Caki2 (cell line): ENCODE measurements at places on chromosomes 2 and 18. TPM values are rescaled to one million over a fixed set of nuclear protein-coding genes. Genes with fewer than 3 reads are reported as not detected.

DNA sequence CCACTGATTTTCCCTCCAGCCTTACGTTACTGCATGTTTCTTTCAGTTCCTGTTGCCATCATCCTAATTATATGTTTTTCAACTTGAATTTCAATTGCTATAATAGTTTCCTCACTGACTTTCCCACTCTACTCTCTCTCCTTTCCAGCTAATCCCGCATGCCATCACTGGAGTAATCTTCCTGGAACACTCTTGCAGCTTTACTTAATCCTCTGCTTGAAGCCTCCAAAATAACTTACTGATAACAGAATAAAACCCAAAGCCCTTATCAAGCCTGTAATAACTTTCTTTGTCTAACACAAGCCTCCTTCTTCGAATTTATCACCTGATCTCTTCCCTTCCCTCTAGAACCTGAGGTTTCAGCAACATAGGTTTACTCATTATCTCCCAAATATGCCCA, 237.3 kb downstream of the LTBP1 start:
- DNase-seq = no peak

DNA sequence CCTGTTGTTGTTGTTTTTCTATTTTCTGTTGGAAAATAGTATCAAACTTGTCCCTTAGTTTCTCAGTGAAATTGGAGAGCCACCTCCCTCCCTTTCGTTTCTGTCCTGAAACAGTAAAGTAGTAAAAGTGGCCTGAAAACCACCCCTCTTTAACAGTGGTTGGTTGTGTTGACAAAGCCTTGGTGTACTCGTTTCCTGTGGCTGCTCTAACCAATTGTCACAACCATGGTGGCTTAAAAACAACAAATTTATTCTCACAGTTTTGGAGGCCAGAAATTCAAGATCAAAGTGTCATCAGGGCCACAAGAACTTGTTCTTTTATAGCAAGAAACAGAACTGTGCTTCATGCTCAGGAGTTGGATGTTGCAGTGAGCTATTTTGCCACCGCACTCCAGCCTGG, 4.0 kb upstream of the DYSF start:
- DNase-seq = no peak

- no peak for DNase-seq
Observed at GRCh38 chr18:54032412-54032811, 192.1 kb downstream of the MBD2 start.

The DNAJC5G gene
- total RNA-seq = not detected in 2 replicates

- DNase-seq = no peak
Observed at GRCh38 chr2:177029501-177029900, 183.1 kb upstream of the HNRNPA3 start.

The C2orf66 gene
- total RNA-seq = not detected in 2 replicates

DNA sequence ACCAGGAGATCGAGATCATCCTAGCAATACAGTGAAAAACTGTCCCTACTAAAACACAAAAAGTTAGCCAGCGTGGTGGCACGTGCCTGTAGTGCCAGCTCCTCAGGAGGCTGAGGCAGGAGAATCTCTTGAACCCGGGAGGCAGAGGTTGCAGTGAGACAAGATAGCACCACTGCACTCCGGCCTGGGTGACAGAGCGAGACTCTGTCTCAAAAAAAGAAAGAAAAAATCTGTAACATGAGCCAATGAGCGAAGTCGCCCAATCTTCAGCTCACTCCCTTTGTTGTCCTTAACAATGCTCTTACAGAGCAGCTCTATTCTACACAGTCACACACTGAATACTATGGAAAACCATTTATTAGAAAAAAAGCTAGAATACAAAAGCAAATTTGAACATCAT, 22.0 kb downstream of the FAM98A start:
- no peak for DNase-seq

DNA sequence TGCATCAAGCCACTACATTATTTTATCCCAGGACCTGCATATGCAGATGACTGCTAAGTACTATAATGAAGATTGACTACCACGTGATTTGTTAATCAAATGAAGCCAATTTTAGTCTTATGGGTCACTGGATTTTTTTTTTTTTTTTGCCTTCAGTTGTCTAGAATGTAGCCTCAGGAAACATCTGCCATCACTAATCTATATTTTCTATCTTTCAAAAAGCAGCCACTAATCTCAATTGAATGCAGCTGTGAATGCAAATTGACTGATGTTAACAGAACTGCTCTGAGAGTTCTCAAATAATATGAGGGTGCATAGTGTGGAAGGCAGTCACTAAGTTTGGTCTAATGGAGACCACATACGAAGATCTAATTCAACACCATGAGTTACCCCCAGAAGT, 106.3 kb downstream of the ABCA12 start:
- DNase-seq = no peak

- no peak for DNase-seq
Observed at GRCh38 chr18:37566479-37567060, 972 bp upstream of the CELF4 start.

- peak; percentile 88 for DNase-seq
Observed at GRCh38 chr2:105391058-105391627, 7.7 kb downstream of the FHL2 start.

The ANKAR gene
- 2.7 and 4.1 TPM in 2 replicates for total RNA-seq

GRCh38 chr2:151482171-151482725, 72.5 kb downstream of the RIF1 start:
- no peak for DNase-seq

GRCh38 chr2:62016957-62017356, 111.5 kb downstream of the COMMD1 start:
- no peak for DNase-seq

DNA sequence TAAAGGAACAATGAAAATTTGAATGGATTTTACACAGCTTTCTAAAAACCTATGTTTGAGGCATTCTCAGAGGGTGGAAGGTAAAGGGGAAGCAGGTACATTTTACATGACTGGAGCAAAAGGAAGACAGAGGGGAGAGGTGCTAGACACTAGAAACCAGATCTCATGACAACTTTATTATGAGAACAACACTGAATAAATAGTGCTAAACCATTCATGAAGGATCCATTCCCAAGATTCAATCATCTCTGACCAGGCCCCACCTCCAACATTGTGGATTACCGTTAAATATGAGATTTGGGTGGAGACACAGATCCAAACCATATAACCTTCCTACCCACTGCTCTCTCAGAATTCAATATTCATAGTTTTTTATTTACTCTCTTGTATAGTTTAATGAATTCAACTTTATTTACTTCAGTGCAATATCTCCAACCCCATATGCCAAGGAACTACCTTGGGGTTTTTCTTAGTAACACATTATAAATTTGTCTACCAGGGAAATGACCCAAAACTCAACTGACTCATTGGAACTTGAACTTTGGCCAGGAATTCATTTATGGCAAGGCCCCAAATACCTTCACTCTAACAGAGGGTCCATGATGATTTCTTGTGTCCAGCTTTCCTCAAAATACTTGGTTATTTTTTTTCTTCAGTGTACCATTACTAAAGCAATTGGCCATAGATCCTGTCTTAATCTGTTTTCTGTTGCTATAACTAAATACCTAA, 317.8 kb downstream of the GULP1 start:
- DNase-seq = peak; percentile 64

- no peak for DNase-seq
Observed at GRCh38 chr2:174760845-174761473, 3.3 kb downstream of the CHRNA1 start.

DNA sequence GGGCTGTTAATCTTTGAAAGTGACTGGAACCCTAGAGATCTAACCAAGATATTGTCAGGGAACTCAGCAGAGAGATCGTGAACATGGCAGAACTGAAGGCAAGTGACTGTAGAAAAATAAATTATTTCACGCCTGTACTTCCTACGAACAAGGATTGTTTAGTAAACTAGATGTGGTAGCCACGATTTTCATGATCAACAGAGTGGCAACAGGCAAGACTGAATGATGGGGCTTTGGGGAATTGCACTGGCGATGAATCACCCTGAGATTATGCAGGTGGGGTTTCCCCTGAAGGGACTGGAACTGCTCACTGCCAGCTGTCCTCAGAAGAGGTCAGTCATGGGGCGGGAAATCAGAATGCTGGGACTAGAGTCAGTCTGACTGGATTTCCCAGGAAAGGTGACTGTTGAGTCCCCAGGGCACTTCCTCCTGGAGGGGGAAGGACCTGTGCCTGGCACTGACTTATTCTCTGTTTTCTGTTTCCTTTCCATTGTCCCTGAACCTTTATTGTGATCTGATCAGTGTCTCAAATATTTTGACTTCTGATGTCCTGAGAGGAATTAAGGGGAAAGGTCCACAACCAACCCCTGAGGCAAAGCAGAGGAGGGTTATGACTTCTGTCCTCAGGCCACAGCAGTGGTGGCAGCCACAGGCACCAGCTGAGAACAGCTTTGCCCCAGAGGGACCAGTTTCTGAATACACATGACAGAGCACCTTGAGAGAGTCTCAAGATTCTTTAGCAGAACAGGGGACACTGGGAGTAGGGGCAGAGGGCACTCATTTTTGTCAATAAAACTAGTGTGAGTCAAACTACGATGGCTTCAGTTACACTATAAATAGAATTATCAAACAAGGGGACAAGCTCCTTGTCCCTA, 70.0 kb downstream of the NAB1 start:
- DNase-seq = peak; percentile 91

DNA sequence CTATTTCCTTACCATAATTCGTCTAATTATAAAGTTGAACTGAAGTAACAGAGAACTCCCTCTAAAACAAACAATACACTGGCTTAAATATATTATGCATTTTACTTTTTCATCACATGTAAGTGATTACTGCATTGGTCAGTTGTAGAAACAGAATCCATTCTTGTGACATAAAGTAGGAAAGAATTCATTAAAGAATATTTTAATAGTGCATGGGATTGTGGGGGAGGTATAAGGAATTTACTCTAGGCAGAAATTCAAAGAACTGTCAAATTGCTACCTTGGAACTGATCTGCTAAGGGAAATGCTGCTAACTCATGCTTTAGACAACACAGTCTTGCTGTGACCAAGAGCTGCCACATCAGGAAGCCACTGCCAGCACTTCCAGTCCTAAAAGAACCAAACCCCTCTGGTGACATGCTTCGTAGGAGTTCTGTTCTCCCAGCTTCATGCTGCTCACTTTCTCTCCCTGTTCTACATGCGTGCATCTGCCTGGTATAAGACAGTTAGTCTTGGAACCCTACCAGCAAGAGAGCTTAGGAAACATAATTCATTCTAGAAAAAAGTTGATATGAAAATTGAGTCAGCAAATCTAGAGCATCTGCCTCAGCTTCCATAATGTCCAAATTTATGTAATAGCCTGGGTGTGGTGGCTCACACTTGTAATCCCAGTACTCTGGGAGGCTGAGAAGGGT, 1137.6 kb upstream of the NXPH2 start:
- no peak for DNase-seq

The RRM2 gene
- total RNA-seq = 14.7 and 19.4 TPM in 2 replicates

DNA sequence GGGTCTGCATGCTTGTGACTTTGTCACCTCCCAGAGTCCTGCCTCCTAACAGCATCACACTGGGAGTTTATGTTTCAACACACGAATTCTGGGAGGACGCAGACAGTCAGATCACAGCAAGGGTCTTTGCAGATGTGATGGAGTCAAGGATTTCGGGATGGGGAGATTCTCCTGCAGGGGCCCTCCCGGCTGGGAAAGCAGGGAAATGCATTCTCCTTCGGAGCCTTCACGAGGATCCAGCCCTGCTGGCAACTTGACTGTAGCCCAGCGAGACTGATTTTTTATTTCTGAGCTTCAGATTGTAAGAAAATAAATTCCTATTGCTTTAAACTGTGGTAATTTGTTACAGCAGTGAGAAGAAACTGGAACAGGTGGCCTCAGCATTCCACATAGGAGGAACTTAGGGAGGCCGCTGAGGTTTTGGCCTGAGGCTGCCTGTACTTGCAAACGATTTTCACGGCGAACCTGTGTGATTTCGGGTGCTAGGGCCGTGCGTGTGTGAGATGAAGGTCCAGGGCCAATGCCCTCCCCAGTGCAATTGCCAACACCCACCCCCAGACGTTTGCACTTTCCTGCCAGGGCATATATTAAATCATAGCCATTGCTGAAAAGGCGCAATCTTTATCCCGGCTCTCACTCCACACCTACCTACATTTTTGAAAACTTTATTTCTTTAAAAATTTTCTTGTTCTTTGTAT, 79.8 kb downstream of the ASB1 start:
- no peak for DNase-seq

DNA sequence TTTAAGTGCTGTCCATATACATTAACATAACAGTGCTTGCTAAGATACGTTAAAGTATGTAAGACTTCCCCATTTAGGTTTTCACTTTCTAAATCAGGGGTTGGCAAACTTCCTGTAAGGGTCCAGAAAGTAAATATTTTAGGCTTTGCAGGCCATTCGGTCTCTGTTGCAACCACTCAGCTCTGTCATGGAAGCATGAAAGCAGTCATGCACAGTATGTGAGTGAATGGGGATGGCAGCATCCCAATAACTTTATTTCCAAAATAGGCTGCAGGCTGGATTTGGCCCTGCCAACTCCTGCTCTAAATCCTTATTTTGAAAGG, 128.7 kb downstream of the PLA2R1 start:
- DNase-seq = no peak

DNA sequence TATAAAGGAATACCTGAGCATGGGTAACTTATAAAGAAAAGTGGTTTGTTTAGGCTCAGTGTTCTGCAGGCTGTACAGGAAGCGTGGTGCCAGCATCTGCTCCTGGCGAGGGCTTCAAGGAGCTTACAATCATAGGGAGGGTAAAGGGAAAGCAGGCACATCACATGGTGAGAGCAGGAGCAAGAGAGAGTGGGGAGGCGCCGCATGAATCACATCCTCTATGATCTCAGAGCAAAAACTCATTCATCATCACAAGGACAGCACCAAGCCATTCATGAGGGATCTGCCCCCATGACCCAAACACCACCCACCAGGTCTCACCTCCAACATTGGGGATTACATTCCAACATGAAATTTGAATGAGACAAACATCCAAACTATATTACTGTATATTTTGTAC, 32.5 kb downstream of the R3HDM1 start:
- peak; percentile 14 for DNase-seq

The STEAP3 gene
- 1.4 and 3.4 TPM in 2 replicates for total RNA-seq

The COLEC11 gene
- total RNA-seq = 5.2 TPM in 1 of 2 replicates, not detected in the other

GRCh38 chr18:7459851-7460770, 107.0 kb upstream of the PTPRM start:
- DNase-seq = no peak

- no peak for DNase-seq
Observed at GRCh38 chr2:9310798-9311197, 104.2 kb downstream of the ASAP2 start.

DNA sequence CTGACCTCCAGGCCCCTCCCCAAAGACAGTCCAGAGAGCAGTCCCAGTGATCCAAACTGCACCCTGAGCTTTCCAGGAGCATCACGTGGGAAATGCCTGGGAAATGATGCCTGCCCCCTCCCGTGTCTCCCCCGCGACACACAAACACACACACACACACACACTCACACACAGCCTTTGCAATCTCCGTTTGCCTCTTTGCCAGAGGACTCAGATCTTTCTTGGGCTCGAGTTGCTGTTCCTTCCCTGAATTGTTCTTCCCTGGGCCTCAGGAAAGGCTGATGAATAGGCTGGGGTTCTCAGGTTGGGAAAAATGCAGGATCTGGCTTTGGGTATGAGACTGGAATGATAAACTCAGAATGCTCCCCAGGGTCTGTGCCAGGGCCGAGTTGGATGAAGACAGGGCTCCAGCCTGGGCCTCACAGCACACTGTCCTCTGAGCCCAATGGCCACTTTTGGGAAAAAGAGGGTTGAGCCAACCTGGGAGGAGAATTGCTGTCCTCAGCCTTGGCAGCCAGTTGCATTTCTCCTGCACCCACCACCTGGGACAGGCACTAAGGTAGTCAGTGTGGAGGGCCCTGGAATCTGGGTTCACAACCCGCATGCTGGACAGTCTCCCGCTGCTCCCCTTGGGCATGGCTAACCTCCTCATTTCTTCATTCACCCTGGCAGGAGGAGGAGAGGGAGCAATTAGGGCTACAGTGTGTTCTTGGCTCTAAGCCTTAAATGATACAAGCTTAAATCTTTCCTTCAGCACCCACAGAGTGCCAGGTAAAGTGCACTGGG, 43.9 kb upstream of the ATP6V1B1 start:
- no peak for DNase-seq
